NCI-H2171 treated with DMSO at 0.1 percent for 48 hours (cell line): ENCODE measurements at places on chromosomes 6 and 20.
A peak's percentile ranks its signal among the peaks of the same experiment; 100 is the strongest.

- DNase-seq, result no peak
Observed at GRCh38 chr20:32435449-32436107, 77.4 kb downstream of the ASXL1 start.

DNA sequence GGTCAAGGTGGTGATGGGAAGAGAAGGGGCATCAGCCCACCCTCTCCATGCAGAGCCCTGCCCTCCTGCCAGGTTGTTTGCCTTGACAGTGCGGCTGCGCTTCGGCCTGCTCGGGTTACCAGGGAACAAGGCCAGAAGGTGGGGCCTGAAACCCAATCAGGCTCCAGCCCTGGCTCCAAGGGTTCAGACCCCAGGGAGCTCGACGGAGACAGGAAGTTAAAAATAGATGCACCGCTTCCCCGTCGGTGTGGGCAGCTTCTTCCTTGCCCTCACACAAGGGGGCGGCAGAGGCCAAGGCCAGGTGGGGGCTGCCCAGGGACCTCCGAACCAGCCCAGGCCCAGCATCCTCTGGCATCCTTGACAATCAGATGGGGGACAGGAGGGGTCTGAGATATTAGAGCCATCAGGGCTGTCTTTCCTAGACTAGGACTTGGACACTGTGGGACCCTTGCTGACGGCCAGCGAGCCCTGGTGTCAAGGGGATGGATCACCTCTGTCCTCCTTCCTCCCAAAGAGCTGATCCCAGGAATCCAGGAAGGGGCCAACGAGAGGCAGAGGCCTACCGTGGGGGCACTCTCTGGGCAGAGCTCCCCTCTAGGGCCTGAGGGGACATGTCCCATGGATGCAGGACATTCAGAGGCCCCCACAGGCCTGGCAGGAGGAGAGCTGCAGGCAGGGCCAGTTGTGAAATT, 65.2 kb downstream of the RIPOR3 start:
- DNase-seq, result peak; percentile 92

DNA sequence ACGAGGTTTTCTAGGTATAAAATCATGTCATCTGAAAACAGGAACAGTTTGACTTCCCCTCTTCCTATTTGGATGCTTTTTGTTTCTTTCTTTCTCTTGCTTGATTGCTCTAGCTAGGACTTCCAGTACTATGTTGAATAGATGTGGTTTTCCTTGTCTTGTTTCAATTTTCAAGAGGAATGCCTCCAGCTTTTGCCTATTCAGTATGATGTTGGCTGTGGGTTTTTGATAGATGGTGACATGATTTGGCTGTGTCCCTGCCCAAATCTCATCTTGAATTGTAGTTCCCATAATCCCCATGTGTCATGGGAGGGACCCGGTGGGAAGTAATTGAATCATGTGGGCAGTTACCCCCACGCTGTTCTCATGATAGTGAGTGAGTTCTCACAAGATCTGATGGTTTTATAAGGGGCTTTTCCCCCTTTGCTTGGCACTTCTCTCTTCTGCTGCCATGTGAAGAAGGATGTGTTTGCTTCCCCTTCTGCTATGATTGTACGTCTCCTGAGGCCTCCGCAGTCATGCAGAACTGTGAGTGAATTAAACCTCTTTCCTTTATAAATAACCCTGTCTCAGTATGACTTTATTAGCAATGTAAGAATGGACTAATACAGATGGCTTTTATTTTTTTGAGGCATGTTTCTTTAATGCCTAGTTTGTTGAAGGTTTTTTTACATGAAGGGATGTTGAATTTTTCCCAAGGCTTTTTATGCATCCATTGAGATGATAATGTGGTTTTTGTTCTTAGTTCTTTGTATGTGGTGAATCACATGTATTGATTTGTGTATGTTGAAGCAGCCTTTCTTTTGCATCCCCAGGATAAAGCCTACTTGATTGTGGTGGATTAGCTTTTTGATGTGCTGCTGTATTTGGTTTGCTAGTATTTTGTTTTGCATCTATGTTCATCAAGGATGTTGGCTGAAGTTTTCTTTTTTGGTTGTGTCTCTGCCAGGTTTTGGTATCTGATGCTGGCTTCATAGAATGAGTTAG, 239.1 kb downstream of the THBS2 start:
- no peak for DNase-seq

- DNase-seq, result no peak
Observed at GRCh38 chr6:40932366-40932765, 106.7 kb downstream of the UNC5CL start.

DNA sequence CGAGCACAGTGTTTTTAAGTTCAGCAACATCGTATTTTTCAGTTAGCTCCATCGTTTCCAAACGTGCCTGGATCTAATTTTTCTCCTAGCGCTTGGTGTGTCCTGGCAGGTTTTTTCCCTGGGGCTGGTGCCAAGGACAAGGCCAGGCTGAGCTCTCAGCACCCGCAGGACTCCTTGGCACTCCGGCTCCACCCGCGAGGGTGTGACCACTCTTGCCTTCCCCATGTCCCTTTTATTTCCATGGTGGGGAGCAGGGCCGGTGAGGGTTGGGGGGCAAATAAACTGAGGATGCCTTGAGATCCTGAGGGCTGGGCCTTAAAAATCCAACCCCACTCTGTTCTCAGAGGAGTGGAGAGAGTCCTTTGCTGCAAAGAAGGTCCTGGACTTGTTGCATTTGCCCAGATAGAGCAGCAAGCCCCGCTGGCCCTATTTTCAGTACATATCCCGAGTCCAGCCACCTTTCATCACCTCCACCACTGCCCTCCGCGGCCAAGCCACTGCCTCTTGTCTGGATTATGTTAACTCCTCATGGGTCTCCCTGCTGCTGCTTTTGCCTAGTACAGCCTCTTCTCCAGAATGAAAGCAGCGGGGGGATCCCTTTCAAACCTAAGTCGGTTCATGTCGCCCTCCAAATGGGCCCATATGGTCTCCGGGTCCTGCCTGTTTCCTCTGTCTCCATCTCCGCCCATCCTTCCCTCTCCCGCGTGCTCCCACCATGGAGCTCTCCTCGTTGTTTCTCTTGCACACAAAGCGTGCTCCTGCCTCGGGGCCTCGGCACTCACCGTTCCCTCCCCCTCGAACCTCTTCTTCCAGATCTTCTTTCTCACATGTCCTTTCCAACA, 4.5 kb upstream of the RAB44 start:
- DNase-seq, result no peak

DNA sequence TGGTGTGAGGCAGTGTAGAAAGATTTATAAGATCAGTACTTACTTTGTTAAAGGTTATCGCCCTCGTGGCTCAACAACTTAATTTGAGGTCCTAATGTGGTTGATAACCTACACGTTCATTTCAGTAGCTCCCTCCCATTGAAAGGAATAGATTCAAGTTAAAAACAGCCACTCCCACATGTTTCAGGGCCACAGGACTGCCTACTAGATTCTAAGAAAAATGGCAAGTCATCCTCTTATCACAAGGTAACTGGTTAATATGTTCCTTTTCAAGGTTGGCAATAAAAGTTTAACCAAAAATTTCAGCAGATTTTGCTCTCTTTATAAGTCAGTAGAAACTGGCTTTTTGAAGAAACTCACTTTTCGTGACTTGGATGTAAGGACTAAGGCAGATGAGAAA, 17.1 kb downstream of the GSTA2 start:
- no peak for DNase-seq

DNA sequence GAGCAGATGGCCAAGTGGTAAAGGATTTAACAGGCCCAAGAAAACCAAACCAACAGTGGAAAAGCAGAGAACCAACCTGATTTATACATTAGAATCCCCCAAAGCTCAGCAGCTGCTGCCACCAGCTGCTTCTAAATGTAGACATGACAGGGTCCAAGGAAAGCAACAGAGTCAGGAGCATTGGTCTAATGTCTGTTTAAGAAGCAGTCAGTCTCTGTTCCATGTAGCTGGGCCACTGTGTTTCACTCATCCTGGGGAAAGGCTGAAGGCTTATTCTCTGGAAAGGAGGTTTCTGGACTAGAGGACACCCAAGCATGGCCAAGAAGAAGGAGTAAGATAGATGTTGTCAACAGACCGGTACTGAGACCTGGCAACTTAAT, 75.4 kb downstream of the TMEM244 start:
- no peak for DNase-seq

DNA sequence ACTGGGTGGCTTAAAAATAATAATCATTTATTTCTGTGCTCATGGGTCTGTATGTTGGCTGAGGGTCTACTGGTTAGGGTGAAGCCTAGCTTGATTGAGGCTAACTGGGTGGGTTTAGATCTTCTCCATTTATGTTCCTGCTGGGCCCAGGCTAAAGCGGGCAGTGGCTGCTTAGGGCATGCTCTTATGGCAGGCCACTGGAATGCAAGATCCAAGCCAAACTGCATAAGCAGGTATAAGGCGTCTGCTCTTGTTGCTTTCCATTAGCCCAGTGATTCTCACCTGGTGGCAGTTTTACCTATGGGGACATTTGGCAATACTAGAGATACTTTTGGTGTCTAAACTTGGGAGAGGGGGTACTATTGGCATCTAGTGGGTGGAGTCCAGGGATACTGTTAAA, 44.5 kb downstream of the QKI start:
- DNase-seq, result no peak

GRCh38 chr20:63183422-63184146, 32.3 kb downstream of the YTHDF1 start:
- DNase-seq, result peak; percentile 70

GRCh38 chr6:30974490-30975252, 8.8 kb upstream of the MUC21 start:
- no peak for DNase-seq

GRCh38 chr20:44143936-44144335, 43.1 kb downstream of the JPH2 start:
- no peak for DNase-seq

DNA sequence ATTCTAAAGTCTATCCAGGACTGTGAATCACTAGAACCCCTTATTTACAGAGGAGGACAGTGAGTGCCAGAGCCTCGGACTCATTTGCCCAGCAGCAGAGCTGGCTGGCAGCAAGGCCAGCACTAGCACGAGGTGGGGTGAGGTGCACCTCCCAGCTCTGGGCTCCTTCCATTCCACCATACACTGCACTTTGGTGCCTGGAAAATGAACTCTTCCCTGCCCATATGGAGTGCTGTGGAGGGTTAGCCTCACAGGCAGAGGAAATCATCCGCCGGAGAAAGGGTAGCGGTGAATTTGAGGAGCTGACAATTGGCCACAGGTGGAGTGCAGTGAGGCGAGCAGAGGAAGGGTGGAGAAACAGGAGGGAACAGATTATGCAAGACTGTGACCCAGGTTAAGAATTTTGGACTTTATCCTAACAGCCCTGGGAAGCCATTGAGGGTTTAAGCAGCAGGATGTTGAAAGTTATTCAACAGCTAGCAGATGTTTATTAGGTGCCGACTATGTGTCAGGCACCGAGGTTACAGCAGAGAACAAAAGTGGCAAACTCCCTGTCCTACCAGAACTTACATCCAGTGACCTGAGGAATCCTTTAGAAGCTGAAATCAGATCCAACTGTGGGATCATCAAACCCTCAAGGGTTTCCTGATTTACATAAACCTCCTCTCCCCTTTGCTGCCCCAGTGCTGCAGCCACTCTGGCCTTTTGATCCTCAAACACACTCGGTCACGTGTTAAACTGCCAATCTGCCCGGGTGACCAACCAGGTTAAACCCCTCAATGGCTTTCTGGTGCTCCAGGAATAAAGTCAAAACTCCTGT, 6.2 kb downstream of the TRIM26 start:
- peak; percentile 30 for DNase-seq

GRCh38 chr20:53126185-53126584, 154.0 kb downstream of the TSHZ2 start:
- DNase-seq, result no peak

GRCh38 chr6:44270526-44271405, 516 bp downstream of the TMEM151B start:
- peak; percentile 30 for DNase-seq

GRCh38 chr6:142960098-142960497, 15.1 kb upstream of the HIVEP2 start:
- DNase-seq, result no peak

GRCh38 chr20:10476319-10476724, 41.2 kb downstream of the SLX4IP start:
- DNase-seq, result no peak

DNA sequence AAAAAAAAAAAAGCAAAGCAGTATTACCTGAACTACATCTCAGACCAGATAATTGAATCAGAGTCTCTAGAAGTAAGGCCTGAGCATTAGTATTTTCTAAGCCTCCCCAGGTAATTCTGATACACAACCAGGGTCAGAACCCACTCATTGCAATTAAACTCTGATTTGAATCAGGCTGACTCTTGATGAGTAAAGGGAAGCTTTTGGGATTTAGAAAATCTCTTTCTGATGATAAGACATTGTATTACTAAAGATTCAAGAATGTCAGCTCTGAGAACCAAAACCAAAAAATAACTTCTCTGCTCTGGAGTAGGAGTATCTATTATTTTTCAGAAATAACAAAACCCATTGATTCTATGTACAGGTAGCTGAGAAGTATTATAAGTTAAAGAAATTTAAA, 100.1 kb upstream of the COL21A1 start:
- no peak for DNase-seq

GRCh38 chr6:6689400-6690143, 101.1 kb downstream of the LY86 start:
- no peak for DNase-seq

DNA sequence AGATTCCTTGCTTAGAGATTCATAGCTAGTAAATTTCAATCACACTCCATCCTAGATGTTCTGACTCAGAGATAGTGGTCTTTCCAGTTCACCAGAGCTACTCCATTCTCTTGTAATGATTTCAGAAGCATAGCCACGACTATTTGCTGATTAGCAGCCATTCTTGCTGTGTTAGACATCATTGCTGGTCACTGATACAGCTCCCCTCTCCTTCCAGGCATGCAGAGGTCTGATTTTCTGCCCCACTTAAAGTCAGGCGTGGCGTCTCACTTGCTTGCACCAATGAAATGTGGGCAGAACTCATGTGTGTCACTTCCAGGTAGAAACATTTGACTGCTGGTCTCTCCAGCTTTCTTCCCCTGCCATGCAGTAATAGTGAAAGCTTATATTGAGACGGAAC, 168.9 kb upstream of the JARID2 start:
- no peak for DNase-seq

DNA sequence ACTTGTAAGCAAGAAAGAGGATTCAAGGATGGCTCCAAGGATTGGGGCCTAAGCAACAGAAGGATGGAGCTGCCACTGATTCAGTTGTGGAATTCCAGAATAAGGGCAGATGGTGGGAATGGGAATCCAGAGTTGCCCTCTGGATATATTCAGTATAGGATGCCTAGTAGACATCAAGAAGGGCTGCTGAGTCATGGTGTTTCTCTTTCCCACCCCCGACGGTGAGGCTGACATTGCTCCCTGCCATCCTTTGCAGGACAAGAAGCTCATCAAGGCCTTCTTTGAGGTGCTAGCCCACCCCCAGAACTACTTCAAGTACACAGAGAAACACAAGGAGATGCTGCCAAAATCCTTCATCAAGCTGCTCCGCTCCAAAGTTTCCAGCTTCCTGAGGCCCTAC, 11.2 kb upstream of the ZNF76 start:
- no peak for DNase-seq

GRCh38 chr6:141463237-141463977, 669.3 kb upstream of the GJE1 start:
- no peak for DNase-seq

DNA sequence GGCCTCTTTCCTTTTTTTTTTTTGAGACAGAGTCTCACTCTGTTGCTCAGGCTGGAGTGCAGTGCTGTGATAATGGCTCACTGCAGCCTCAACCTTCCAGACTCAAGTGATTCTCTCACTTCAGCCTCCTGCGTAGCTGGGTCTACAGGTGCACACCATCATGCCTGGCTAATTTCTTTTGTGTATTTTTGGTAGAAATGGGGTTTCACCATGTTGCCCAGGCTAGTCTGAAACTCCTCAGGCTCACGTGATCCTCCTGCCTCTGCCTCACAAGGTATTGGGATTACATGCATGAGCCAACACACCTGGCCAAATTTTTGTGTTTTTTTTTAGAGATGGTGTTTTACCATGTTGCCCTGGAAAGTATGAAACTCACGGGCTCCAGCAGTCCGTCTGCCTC, 29.3 kb downstream of the SRC start:
- DNase-seq, result no peak
